ENCODE measurements at places on chromosomes 5 and 9. TPM values are rescaled to one million over a fixed set of nuclear protein-coding genes. Genes with fewer than 3 reads are reported as not detected.

ADAMTS19 gene
- 0.02 TPM for polyA plus RNA-seq

ASPN gene
- polyA plus RNA-seq, result 1.1 TPM

ANKH gene
- polyA plus RNA-seq, result 14.3 TPM

CD274 gene
- polyA plus RNA-seq, result 16.3 TPM

CMBL gene
- polyA plus RNA-seq, result 37.2 TPM

CTXN3 gene
- not detected for polyA plus RNA-seq

OR1J1 gene
- not detected for polyA plus RNA-seq

PDE6A gene
- polyA plus RNA-seq, result not detected

BSPRY gene
- polyA plus RNA-seq, result not detected

MXD3 gene
- polyA plus RNA-seq, result 2.9 TPM

PTPN3 gene
- polyA plus RNA-seq, result 1.7 TPM

HACD4 gene
- 8.5 TPM for polyA plus RNA-seq

OGN gene
- 1.3 TPM for polyA plus RNA-seq

OBP2B gene
- not detected for polyA plus RNA-seq

TAS2R1 gene
- 0.09 TPM for polyA plus RNA-seq

ZNF189 gene
- 13.2 TPM for polyA plus RNA-seq

ZNF454 gene
- polyA plus RNA-seq, result 0.78 TPM

All from AG04450 (cell line).